ENCODE measurements at places on chromosomes 2 and 18.

DNA sequence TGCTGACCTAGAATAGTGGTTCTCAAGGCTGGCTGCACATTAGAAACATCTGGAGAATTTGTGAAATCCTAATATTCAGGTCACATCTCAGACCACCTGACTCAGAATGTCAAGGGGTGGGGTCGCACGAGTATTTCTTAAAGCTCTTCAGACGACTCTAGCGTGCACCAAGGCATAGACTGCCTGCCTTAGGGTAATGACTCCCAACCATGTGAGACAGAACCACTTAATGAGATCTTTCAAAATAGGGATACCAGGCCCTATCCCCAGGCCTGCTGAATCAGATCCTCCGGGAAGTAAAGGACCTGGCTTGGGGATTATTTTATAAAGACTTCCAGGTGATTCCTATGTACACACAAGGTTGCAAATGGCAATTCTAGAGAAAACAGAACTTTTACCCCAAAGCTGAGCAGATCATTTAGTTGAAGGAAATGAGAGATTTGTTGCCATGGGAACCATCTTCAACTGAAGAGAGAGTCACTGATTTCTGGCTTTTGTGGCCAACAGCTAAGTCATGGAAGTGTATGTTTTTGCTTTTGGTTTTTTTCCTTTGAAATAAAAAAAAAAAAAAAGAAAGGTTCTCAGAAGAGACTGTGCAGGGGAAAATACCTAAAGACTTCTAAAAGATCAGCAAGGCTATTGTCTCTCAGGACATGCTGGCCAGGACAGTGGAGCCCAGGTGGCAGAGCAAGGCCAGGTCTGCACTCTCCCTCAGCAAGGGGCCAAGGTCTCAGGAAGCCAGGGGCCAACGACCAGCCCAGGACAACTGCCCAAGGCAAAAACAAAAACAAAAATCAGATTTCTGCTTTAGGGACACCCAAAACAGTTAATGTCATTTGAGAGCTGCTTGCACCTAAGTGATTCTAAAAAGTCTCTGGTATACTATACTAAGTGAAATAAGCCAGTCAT lies 15.3 kb upstream of the LOXHD1 start:
- DNase-seq, result no peak

DNA sequence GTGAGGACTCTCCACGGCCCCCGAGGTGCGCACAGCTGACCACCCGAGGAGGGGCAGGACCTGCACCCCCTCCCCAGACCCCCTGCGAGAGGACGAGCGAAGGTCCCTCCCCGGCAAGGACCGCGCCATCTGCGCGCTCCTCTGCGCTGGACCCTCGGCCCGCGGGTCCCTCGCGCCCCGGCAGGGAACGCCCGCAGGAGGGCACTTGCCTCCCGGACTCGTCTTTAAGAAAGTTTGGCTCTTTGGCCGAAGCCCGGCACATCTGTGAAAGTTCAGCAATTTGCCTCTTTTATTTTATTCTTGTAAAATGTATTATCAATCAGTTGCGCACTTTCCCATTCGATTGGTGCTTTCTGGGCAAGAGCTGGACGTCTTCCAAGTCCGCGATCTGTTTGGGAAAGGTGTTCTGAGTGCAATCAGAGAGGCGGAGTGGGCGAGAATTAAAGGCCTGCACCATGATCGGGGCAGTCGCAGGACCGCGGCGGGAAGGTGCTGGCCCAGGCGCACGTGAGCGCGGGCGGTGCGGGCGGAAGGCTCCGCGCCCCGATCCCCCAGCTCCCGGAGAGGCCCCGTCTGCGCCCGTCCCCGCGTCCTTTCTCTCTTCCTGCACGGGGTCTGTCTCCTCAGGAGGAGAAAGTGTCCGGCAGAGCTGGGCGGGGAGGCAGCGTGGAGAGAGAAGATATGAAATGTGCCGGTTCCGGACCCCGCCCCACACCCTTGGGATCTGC lies 1.6 kb upstream of the ALKAL2 start:
- DNase-seq, result no peak

GRCh38 chr2:148899638-148900318 lies 24.8 kb downstream of the KIF5C start:
- DNase-seq, result no peak

DNA sequence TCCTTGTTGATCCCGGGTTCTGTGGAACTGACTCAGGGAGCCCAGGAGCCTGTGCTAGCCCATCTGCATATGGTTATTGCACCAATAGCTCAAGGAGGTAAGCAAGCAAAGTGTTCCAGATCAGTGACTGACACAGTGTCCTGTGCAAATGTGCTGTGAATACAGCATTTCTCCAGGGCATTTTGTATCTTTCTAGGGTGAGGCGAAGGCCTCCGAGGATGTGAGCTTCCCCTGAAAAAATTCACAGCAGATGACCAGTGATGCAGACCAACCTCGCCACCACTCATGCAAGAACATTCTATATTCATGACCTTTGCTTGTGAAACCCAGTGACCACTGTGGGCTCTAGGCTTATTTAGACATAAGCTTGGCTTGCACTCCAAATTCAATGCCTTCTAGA lies 15.2 kb upstream of the NT5DC4 start:
- no peak for DNase-seq

DNA sequence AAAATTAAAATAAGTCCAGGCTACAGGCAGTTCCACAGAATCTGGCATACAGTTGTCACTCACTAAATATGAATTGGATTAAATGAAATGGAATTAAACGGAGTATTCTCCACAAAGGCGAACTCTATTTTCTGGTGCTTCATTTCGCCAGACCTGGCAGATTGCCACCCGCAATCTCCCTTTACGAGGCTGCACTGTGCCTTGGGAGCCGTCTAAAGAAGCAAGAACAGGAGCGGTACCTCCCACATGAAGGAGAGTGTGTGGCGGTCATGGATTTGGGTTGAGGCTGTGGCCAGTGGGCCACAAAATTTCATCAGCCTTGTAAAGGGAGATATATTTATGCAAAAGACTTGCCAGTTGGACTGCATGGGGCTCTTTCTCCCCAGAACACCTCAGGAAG lies 151.0 kb downstream of the OSR1 start:
- no peak for DNase-seq

GRCh38 chr2:36469710-36470109 lies 114.1 kb downstream of the CRIM1 start:
- no peak for DNase-seq

DNA sequence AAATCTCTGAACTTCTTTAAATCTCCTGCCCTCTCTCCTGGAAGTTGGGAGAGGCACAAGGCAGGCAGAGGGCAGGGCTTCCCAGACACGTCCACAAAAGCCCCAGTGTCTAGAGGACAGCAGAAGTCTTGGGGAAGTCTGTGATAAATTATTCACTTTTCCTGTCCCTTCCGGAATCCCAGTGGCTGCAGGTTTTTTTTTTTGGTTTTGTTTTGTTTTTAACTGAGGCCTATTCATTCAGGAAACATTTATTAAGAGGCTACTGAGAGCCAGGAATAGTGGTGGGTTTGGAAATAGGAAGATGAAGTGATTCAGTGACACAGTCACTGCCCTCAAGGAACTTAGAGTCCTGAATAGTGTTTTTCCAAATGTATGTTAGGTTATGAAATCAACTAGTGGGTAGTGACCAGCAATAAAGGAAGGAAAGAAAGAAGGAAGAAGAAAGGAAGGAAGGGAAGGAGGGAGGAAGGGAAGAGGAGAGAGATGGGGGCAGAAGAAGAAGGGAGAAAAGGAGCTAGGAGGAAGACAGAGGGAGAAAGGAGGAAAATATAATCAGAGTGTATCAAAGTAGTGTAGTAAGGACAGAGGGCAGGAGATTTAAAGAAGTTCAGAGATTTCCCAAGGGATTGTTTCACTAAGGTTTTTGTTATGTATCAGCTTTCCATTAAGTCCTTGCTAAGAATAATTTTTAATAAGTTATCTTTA lies 98.9 kb upstream of the ZFP36L2 start:
- no peak for DNase-seq

GRCh38 chr18:78884502-78884901 lies 95.1 kb upstream of the SALL3 start:
- no peak for DNase-seq

GRCh38 chr2:2808551-2809058 lies 477.5 kb upstream of the MYT1L start:
- no peak for DNase-seq
